ENCODE measurements at places on chromosomes 7 and 10.

DNA sequence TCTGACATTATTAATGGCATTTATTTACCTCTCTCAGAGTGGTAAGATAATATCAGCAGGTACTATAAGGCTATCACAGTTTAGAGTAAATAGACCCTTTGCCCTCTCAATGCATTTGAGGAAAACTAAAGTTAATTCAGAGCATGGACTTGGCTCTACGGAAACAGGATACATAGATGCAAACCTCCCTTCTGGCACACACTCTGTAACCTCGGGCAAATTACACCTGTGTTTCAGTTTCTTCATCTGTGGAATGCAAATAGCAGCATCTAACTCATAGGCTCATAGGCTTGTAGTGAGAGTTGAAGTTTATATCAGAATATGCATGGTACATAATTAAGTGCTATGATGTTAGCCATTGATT, 5.6 kb downstream of the RAPGEF5 start:
- no peak for DNase-seq

DNA sequence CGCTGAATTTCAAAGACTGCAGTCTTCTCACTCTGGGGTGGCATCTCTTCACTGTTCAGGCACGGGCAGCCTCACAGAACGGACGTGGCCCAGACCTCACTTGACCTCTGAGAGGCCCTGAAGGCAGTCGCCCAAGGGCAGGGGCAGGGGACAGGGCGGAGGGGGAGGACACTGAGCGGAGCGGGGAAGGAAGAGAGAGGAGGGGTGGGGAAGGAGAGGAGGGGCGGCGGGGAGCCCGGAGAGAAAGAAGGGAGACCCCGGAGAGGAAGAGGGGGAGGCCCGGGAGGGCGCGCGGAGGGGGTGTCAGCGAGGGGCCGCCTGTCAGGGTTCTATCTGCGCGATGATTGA, 58.7 kb upstream of the COMTD1 start:
- DNase-seq: no peak

- DNase-seq: no peak
These were observed 6.3 kb downstream of the CXCL12 start for GRCh38 chr10:44378626-44379025.

- no peak for DNase-seq
These were observed 23.1 kb downstream of the KCP start for GRCh38 chr7:128887169-128888038.

GRCh38 chr7:6691103-6691502, 15.6 kb downstream of the ZNF12 start:
- no peak for DNase-seq

- no peak for DNase-seq
These were observed 72.9 kb upstream of the POM121L12 start for GRCh38 chr7:52962402-52963076.

DNA sequence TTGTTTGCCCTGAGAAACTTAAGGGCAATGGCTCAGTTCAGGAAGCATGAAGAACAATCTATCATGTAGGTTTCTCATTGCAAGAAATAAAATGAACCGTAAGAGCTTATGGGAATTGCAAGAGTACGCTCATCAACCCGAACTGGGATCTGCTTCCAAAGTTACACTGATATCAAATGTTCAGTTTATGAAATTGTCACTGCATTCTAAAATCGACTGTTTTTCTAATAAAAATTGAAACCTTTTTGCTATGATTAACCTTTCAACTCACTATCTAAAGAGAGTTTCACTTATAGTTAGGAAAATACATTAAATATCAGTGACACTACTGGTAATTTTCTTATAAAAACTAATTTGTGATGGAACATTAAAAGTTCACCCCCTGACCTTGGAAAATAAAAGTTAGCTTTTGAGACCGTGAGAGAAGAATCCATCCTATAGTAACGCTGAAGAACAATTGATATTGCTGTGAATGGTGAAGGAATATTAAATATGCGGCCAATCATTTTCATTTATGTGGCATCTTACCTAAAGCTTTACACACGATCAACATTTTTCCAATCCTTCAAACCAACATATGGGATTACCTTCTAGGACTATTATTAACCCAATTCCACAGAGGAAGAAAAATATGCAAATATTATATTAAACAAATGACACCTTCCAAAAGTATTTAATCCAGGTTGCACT, 2.2 kb downstream of the MEOX2 start:
- DNase-seq: no peak

DNA sequence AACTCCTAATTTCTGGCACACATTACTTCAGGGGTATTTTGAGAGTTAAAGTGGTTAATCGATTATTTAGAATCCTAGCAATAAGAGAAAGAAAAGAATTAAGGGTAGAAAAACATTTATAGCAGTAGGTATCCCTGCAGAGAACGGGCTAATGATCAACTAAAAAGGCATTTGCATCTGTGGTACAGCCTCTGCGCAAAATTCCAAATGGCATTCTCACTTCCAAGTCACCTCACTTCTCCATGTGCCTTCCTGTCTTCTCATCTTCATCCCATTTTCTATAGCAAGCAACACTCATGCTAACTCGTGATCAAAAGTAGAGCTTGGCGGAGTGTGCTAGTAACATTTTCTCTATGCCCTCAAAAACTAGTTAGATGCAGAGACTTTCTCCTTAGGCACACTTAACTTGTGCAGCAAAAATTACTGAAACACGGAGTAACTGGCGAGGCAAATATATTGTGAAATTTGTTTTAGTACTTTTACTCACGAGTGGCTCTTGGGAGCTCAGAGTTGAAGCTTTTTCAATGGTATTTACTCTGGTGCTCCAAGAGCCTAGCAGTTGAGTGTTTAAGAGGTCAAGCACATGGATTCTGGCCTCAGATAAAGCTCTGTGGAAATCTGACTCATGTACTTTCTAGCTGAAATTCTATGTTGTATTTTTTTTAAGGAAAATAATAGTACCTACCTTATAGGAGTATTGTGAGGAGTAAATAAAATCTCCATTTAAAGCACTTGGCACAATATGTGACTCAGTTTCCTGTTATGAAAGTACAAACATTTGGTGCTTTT, 65.1 kb downstream of the MET start:
- DNase-seq: no peak

DNA sequence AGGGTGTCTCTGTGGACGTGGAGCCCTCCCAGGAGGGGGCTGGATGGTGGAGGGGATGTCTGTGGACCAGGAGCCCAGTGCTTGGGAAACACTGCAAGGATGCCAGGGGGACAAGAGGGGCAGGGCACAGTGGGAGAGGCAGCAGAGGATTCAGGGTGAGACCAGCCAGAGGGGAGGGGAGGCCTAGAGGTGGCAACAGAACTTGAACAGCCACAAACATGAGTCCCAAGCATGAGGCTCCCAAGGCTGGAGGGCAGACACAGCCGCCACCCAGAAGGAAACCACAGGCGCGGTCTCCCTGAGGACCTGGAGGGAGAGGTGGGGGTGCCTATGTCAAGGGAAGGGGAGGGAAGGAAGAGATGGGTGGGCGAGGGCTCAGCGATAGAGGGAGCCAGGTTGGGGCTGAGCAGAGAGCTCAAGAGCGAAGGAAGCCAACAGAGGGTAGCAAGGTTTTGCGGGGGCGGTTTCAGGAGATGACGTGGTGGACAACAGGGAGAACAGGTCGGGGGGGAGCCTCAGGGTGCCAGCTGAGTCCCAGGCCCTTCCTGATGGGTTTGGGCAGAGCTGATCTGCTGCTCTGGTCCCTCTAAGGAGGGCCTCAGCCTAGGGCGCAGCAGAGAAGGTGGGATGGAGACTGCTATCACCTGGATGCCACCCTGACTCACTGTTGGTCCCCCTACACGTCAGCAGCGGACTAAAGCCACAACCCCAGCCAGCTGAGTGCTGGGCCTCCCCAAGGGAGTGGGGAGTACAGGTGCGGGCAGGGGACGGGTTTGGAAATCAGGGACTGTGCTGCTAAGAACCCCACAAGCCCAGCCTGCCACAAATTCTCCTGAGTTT, 6.7 kb upstream of the PILRA start:
- no peak for DNase-seq

DNA sequence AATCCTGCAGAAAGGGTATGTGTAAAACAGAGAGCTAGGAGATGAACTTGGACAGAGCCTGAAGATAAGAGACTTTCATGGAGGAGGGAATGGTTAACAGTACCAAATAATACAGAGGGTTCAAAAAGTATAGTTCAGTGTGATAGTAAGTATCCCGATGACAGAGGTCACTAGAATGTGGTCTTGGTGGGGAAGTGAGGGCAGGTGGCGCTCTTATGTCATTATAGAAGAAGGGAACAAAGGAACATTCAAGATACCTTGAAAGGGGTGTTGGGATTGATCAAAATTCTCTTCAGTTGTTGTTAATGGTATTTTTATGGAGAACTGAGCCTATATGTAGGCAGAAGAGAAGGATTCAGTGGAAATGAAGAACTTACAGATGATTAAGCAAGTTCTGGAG, 312.5 kb downstream of the SUGCT start:
- DNase-seq: no peak

DNA sequence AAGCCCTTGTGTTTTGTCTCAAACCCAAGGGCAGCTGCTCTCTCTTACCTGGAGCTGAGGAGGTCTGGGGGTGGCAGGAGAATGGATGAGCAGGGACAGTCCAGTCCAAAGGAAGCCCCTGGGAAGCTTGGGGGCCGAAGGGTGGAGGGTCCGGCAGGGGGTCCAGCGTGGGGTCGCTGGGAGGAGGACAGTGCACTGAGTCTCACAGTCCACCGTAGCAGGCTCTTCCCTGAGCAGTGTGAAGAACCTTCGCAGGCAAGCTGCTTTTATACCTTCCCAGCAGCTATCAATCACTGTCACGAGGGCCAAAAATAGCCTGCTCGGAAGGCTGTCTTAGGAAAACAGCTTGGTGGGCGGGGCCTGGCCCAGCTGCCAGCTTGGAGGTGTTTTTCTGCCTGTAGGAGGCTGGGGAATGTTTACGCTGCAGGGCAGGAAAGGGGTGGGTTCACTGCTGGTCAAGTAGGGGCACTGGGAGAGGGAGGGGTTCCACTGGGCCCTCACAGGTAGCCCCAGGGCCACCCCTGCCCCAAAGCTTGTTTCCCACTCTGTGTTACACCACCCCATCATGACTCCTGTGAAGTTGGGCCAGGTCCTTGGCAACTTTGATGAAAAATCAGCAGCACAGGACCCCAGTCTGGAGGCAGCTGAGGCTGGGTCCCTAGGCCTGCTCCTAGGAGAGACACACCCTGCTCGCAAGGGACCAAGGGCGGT, at the start of gene DEPP1:
Gene DEPP1 (minus strand): TSS at position 240 of the 711 bp plus-strand sequence. CDS start 779 bp downstream, outside the sequence.
- DNase-seq: no peak

DNA sequence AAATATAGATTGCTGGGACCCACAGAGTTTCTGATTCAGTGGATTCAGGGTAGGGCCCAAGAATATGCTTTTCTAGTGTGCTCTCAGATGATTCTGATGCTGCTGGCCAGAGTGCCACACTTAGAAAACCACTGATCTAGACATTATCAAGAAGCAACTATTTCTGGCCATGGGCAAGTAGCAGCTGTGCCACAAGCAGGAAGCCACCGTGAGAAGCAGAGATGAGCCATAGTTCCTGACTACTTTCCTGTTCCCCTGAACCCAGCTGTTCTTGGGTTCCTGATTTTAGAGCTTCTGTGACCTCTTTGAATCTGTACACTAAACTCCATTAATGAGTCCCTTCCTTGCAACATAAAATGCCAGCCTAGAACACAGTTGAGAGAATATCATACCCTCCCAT, 38.1 kb upstream of the PIK3AP1 start:
- DNase-seq: no peak

DNA sequence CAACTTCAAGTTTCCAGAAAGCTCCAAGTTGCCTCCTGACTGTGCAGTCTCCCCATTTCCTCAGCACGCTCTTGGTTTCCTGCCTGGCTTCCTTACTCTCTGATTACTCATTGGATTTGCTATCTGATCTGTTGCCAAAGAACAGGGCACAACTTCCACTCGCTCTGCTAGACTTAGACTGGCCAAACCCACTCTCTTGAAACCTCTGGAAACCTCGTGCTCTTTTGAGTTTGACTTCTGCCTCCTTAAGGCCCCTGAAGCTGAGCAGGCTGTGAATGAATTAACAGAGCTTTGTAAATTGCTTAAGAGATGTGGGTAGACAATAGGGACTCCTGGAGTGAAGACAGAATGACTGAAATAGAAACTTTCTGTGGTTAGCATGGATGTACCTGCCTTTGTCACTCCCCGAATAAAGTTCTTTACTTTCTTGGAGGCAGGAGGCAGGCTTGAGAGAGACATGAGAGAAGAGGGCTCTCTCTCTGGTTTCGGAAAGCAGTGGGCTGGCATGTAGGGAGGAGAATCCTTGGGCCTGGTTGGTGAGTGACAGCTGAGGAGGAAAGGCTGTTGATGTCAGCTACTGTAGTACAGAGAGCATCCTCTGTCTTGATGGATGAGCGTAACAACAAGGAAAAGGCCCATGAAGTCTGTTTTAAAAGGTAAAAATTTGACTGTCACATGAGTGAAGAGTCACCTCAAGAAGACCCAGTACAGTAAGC, 70.8 kb downstream of the CHN2 start:
- no peak for DNase-seq

DNA sequence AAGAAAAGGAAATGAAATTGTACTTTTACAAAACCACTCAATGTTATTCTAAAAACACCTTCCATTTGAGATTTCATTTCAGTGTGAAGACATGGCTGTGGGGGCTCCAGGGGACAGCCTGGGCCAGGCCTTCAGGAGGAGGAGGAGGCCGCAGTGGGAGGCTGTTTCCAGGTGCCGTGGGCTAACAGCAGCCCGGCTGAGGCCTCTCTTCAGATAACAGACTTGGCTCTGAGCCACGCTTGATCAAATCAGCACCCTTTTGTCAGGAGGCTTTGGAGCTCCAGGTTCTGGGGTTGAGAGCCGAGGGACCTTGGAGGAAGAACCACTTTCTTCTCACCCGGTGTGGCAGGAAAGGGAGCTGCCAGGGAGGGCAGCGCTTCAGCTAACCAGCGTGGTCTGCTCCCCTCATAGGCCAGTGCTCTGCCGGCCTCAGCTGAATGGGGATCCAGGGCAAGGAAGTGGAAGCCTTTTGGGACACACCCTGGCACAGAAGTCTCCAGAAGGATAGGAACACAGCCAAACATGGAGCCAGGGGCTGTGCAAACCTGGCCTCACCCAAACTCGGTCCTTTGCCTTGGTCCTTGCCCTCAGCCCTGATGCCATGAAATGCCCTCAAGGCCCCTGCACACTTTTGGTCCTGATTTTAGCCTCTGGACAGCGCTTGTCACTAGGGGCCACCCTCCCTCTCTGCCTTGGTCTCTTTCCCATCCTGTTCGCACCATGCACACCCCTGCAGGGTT, 23.5 kb upstream of the CHST15 start:
- no peak for DNase-seq

DNA sequence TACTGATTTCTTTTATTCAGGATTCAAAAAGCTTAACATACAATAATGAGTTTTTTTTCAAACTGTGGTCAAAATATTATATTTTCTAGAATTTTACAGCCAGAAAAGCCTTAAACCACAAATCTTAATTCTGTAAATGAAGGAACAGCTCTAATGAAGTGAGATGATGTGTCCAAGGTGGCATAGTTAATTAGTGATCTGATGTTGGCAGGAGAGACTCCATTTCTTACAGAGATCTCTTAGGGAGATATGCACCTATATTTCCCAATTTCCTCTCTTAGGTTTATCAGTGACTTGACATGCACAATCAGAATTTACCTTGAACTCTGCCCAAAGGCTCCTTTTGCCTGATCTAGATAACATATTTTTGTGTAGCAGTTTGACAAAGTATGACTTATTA, 211.1 kb upstream of the ZNF804B start:
- no peak for DNase-seq

Measured in stimulated activated naive CD4-positive, alpha-beta T cell treated with Interleukin-2 at 50 U/mL for 16 hours (primary cell).